ENCODE measurements at places on chromosomes 2 and 18.

- no peak for DNase-seq
Observed at GRCh38 chr2:38371235-38371634, 5.8 kb downstream of the ATL2 start.

DNA sequence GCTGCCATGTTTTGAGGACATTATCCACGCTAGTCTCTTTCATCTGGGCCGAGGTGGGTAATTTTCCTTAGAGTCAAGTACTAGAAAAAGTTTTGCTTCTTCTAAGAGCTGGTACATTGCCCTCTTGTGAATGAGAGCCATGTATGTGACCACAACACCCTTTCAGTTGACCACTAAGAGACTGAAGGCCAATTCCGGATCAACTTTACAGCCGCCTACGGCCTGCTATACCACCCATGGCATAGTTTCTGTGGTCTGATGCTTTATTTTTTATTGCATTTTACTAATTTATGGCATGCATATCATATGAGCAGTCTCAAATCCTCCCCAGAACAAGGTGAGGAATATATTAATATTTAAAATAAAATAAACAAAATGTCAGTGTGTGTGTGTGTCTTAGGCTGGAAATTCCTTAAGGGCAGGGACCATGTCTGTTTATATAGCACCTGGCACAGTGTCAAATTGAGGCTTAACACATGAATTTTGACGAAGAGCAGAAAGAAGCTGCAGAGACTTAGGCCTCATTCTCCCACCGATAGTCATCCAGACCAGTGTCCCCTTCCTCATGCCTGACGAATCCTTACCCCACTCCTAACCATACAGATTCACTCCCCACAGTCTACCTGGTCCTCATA is 35.4 kb downstream of the PSD4 start:
- DNase-seq: no peak

GRCh38 chr2:66050392-66050791 is 384.5 kb upstream of the MEIS1 start:
- no peak for DNase-seq

- no peak for DNase-seq
Observed at GRCh38 chr2:211722928-211723327, 815.7 kb downstream of the ERBB4 start.

DNA sequence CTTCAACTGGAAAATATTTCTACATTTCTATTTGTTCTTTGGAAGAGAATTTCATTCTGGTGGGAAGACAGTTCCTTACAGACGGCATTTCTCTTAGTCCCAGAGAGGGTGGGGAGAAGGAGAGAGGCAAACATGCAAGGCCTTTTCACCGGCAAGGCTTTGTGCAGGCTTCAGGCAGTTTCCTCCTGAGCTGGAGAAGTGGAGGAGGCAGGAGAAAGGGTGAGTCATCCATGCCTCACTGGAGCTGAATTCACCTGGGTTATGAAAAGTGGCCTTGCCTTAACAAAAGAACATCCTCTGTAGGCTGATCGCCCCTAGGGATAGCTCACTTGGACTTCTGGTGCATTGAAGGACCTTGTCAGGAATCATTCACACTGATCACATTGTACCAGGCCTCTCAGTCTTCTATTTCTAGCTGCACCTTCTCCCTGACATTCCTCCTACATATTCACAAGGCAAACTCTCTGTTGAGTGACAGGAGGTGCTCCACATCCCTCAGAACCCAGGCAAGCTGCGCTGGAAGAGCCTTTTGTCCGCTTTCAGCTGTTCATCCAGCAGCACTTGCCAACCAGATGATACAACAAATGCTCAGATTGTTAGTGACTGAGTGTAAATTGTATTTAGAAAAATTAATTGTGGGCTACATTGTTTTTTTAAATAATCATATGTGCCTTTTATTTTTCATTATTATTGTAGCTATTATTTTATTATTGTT is 796.1 kb downstream of the DCDC2C start:
- no peak for DNase-seq

DNA sequence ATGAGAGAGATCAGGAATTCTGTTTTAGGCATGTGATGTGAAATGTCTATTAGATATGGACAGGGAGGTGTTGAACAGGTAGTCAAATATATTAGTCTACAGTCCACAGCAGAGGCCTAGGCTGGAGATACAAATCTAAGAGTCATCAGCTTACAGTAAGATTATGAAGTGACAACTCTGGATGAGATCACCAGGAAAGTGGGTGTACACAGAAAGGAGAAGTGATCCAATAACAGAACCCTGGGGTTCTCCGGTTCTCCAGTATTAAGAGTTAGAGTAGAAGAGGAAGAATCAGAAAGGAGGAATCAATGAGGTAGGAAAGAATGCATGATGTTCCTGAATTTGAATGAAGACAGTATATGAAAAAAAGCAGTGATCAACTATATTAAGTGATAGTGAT is 362.3 kb downstream of the FIGN start:
- DNase-seq: no peak

GRCh38 chr2:158926478-158926948 is 41.9 kb upstream of the TANC1 start:
- no peak for DNase-seq

- DNase-seq: no peak
Observed at GRCh38 chr18:65752625-65753325, 2.0 kb downstream of the CDH7 start.

DNA sequence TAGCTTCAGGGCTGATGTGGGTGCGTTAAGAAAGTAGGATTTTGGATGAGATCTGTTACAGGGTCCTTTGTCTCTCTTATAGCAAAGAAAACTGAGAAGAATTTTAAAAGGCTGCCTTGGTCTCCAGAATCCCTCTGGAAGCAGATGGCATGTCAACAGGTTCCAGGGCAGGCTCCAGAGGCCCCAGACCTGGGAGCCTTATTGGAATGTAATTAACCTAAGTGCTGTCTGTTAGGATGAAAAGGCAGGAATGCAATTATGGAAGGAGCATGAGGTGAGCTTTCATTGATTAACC is 97.2 kb upstream of the PKDCC start:
- no peak for DNase-seq

DNA sequence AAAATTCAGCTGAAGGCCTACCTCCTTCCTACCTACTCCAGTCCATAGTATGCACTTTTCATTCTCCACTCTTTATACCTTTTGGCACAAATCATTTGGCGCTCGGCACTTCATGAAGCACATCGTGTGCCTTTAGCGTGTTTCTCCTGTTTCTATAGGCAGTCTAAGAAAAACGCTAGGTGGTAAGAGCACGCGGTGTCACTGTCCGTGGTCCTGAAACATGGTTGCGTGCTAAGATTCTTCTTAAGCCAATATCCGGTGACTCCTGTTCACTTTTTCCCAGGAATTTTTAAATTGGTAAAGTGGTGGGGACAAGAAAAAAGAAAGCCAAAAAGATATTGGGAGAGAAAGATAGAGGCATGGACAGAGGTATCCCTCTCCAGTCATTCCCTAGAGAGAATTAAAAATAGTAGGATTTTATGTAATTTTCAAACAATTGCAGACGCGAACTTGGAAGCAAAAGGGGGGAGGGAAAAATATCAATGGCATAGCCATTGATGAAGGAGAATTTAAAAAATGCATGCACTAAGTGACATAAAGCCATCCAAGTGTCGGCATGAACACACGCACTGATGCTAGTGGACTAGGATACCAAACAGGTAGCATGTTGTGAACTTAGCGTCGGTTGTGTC is 1.4 kb upstream of the CTNNA2 start:
- DNase-seq: no peak

- DNase-seq: no peak
Observed at GRCh38 chr18:59272221-59272888, 899 bp downstream of the RAX start.

DNA sequence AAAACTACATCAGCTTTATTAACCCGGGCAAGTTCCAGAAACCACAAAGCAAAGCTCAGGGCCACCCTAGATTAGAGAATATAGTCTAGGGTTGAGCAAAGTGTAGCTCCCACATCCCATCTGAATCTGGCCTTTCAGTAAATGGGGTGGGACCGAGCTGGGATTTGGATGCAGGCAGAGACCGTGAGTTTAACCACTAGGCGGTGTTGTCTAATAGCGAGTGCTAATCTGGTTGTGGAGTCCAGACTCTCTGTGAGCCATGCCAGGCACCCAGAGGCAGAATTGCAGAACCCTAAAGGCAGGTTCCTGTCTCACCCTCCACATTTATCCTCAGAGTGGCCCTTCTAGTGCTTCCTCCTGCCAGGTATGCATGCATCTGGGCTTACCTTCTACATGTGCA is 435.9 kb downstream of the TSN start:
- no peak for DNase-seq

GRCh38 chr2:1693723-1694122 is 50.6 kb downstream of the PXDN start:
- no peak for DNase-seq

GRCh38 chr2:222492683-222493082 is 68.3 kb downstream of the SGPP2 start:
- DNase-seq: no peak

DNA sequence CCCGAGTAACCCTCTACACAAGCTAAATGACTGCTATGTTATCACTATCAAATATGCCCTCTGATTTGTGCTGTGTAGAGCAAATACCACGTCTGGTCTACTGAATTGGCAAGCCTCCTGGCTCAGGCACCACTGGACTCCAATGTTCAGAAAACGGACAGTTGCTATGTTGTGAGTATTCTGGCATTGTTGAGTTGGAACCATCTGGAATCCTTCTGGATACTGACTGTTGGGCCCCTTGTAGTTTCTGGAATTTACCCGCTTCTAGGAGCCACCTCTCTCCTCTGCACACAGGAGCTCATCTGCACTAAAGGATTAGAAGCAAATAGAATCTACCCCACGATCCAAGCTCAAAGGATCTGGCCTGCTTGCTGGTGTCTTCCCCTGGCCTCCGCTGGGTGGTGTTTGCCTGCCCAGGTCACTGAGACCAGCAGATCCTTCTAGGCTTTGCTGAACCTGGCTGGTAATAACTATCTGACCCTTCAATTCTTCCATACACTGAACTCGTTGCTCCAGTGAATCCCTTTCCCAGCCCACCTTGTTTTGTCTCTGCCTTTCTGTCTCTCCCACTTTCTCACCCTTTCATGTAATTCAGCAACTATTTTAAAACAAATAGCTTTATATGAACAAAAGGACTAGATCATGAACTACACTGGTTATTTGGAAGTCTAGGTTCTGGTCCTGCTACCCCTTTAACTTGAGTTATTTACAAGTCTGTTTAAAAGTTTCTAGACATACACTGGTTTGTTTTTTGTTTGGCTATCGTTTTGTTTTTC is 2.1 kb upstream of the HAAO start:
- no peak for DNase-seq

GRCh38 chr2:195270466-195271039 is 386.5 kb upstream of the SLC39A10 start:
- no peak for DNase-seq

DNA sequence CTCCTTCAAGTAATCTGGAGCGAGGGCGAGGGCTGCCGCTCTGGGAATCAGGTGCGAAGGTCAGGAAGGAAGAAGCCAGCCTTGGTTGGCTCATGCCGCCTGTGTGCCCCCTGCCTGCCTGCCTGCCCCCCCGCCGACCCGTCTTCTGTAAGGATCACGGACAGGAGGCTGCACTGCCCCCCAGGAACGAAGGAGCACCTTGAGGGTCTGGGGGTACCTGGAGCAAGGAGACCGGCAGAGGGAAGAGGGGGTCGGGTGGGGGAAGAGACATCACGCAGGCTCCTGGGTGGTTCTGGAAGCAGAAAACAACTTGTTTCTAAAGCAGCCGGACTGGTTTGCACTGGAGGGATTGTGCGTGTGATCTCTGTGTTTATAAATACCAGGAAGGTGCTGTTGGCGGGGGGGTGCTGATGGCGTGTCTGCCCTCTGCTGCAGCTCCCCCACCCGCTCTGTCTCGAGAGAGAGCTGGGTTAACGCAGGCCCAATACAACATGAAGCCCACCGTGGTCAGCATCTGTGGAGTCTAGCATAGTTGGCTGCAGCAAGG is 1.7 kb downstream of the FOSL2 start:
- DNase-seq: peak; percentile 58

Measured in activated CD8-positive, alpha-beta memory T cell treated with anti-CD3 and anti-CD28 coated beads, Interleukin-2, amount 10 ng/mL, durations not matched to agents 7 days and 5 days (primary cell).